ENCODE measurements at places on chromosomes 16 and 17.

DNA sequence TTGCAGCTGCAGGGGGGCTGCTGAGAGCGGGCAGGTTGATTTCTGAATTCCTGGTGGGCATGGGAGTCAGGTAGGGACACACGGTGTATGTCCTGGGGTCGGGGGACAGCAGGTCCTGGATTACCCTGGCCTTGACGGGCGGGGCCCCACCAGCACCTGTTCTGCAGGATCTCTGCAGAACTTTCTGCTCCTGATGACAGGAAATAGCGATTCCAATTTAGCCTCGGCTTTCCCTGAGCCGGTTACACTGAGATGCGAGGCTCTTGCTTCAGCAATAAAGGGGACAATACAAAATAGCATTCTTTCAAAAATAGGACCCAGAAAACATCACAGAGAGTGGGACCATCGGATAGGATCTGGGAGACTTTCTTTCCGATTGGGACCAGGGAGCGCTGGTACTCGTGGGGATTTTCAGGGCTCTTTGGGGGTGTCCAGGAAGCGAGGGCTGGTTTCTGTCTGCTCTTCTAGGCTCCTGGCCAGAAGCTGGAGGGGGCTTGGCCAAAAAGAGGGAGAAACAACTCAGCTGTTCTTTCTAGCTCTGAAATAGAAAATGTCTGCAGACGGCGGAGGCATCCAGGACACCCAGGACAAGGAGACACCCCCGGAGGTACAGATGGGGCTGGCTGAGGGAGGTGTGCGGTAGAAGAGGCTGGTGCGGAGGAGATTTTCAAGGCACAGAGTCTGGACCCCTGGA is 642 bp downstream of the ZNF205 start:
- no peak for DNase-seq

DNA sequence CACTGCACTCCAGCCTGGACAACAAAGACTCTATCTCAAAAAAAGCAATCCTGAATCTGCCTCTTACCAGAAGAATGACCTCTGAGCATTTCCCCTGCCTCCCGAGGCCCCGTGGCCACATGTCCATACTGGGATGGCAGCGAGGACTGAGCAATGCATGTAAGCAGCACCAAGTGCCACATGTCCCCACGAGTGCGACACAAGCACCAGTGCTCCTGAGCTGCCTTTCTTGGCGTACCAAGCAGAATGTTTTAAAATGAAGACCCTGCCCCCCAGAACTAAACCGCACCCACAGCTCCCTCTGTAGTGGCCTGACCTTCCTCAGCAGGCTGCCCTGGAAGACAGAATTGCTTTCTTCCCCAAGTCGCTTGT is 373.3 kb downstream of the SLC39A11 start:
- DNase-seq: no peak

DNA sequence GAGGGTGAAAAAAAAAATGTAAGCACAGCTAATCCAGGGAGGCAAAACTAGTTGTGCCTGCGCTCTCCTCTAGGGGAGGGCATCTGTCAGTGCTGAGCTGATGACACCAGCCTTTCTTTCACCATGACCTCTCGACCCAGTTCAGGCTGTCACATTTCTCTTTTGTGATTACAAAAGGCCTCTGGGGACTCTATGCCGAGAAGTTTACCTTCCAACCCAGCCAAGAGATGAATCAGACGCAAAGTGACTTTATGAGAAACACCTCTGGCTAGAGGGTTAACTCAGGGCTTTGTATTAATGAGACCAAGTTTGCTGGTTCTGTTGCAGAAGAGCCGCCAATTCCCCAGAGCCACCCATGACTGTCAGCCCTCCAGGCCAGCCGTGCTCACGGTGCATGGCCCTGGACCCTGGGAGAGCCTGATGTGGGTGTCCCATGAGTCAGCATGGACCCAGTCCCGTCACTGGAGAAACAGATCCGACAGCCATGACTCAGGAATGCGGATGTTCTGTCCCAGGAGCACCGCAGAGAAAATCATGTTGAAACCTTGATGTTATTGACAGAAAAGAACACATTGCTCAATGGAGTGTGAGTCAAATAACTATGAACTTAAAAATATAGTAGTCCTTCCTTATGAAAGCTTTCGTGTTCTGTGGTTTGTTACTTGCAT is 437.2 kb downstream of the HS3ST3B1 start:
- DNase-seq: no peak

DNA sequence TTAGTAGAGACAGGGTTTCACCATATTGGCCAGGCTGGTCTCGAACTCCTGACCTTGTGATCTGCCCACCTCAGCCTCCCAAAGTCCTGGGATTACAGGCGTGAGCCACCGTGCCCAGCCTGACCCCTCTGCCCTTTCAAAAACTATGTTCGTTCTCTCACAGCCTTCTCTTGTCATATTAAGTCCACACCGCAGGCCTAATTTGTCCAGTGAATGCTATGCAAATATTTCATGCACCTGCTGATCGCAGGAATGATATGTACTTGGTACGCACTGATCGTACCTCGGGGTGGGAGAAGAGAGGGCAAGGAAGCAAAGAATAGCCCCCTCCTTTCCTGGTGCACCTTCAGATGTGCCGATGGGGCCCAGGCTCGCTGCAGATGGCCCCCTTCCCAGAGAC is 3.0 kb upstream of the BIRC5 start:
- DNase-seq: no peak

- no peak for DNase-seq
These were observed 137.1 kb downstream of the GAS7 start for GRCh38 chr17:10061111-10061845.

DNA sequence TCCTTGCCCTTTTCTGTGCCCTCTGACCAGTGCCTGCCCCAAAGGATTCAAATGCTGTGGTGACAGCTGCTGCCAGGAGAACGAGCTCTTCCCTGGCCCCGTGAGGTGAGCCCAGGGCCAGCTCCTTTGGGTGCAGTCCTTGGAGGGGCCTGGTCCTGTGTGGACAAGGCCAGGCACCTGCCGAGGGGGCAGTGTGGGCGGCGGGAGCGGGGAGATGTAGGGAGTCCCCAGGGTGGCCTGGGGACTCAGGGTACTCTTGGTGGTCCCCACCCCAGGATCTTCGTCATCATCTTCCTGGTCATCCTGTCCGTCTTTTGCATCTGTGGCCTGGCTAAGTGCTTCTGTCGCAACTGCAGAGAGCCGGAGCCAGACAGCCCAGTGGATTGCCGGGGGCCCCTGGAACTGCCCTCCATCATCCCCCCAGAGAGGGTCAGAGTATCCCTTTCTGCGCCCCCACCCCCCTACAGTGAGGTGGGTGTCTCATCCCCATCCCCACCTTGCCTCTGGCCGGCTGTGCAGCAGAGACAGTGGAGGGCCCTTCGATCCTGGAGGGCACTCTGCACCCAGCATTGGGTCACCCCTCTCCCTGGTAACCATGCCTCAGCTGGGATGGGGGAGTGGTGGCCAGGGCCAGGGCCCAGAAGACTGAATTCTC is 4.4 kb downstream of the TMEM92 start:
- DNase-seq: no peak

DNA sequence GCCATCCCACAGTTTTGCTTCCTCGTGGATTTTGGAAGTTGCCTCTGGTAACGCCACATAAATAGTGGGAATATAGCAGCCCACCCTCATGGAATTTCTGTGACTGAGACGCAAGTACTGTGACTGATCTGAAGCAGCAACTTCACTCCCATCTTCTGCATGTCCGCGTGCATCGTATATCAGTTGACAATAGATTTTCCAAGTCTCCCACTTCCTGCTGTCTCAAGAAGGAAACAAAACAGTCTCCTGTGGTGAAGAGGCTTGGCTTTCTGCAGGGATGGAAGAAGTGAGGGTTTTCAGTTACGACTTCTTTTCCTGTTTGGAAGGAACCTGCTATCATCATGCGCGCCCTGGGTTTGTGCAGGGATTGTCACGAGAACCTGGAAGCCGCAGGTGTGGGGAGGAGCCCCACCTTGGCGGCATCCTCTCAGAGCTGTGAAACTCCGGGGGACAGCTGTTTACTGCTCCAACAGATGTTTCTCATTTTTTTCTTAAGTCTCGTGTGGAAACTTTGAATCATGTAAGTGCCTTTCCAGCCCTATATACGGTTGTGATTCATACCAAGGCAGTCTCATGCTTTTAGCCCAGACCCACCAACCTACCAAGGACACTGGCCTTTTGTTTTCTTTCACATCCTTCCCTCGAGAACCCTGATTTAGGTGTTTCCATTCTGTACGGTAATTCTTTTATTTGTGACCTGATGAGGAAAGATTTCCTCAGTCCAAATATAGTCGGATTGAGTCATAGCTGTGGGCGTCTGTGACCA is 57.5 kb downstream of the WIPI1 start:
- peak; percentile 19 for DNase-seq

DNA sequence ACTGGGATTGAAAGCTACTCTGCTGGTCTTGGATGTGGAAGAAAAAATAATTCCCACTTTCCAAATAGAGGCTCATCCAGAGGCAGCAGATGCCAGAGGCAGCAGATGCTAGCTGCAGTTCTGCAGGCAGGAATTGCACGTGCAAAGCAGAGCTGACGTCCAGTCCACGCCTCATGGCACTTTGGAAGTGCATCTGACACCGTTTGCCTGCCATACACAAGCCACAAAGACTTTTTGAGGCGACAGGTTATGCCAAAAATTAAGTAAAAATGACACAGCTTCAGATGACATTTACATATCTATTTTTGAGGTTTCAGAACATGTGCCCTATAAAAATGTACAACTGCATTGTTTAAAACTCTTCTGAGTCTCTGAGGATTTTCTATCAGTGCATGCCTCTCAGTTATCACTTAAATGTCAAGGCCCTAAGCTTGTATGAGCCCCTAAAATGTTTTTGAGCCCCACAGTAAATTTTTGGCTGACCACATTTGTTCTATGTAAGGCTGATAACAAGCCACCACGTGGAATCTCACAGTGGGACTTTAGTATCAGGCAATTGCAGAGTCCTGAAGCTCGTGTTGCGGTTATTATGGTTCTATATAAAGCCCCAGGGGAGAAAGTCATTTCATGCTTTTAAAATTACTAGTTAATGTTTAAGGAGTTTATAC is 239.2 kb downstream of the PRKCA start:
- no peak for DNase-seq

GRCh38 chr16:29684679-29685078 is 5.7 kb downstream of the QPRT start:
- DNase-seq: no peak

DNA sequence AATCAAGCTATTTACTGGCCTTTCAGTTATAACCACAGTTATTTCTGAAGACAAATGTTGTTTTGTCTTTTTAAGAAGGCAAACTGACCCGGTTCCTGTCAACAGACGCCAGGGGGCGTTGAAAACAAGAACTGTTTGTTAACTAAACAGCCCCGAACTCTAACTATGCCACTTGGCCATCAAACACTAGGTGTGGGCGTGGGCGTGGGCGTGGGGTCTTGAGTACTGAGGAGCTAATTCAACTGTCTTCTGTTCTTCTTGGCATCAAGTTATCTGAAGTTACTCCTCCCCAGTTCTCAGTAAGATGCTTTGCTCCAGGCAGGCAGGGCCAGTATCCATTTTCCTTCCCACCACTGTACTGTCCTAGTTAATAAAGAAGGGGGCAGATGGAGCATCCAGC is 63.3 kb upstream of the MTMR4 start:
- DNase-seq: peak; percentile 12

Data from activated effector memory CD4-positive, alpha-beta T cell treated with Interleukin-2 at 50 U/mL for 16 hours (primary cell).